ENCODE measurements at places on chromosomes 5 and 9. TPM values are rescaled to one million over a fixed set of nuclear protein-coding genes. Genes with fewer than 3 reads are reported as not detected.

DNA sequence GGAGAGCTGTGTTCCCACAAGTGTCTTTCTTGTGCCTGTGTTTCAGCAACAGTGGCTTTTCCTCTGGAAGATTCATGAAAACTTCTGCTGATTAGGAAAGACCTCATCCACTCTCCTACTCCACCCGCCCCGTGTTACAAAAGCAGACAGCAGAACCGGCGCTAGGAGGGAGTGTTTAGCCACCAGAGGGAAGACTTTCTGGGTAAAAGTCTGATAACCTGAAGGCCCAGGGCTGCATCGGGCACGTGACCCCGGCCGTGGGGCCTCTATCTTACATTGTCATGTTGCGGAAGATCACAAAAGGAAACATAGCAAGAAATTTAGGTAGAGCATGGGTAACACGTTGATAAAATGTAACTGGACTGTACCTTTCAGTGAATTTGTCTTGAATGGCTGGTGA lies 32.0 kb upstream of the DMRT2 start:
- no peaks in the 10 kb centered on the region for H3K4me1 ChIP-seq
- no peak for DNase-seq
- H3K36me3 ChIP-seq, result no peaks in the 10 kb centered on the region

TAF11L2 gene
- not detected for total RNA-seq

XPA gene
- total RNA-seq, result 17.5 TPM

SOX30 gene
- not detected for total RNA-seq

DNA sequence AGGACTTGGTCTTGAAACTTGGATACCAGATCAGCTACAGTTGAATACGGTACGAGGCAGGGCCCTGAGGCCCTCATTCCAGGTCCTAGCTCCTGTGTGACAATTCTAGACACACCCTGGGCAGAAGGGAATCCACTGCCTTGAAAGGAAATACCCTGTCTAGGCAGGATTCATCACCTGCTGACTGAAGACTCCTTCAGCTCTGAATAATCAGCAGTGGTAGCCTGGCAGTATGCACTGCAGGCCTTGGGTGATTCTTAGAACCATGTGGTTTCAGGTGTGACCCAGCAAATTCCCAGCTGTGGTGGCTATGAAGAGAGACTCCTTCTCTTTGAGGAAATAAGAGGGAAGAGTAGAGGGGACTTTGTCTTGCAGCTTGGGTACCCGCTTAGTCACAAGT lies 17.2 kb upstream of the EFNA5 start:
- no peaks in the 10 kb centered on the region for H3K36me3 ChIP-seq
- H3K27ac ChIP-seq, result no peak overlapping the region
